Stimulated activated CD4-positive, alpha-beta T cell treated with anti-CD3 and anti-CD28 coated beads, TNF-alpha, amount 100 ng/mL, for 48 hours (primary cell): ENCODE measurements at places on chromosomes 3 and 15.

DNA sequence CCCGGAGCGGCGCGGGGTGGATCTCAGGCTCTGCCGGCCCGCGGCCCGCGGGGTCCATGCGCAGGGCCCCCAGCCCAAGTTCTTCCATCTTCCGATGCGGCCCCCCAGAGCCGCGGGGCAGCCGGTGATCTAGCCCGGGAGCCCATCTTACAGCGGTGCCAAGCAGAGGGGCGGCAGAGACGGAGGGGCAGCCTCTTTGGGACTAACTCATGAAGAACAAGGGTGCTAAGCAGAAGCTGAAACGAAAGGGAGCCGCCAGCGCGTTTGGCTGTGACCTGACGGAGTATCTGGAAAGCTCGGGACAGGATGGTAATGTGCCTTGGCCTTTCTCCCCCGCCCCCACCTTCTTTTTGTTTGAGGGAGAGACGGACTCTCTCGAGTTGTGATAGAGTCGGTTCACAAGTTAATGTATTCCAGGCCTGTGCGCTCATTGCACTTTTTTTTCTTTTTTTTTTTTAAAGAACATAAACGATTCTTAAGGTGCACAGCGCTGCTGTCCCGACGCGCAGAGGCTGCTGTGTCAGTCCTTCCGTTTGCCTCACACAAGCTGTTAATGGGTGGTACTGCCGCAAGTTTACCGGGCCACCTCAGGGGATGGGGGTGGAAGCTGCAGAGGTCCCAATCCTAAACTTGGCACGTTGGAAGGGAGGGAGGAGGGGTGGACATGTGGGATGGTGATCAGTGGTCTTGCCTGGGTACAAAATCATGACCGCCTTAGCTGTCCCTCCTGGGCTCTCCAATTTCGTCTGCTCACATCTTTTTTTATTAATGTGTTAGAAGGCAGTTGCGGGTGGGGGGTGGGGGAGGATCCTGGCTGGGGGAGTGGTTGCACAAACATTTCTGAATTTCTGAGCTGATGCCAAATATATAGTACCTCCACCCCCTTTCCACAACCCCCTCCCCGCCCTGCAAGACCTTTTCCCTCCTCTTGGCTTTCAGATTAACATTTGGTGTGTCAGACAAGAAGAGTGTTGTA is 801 bp downstream of the ARHGAP31 start:
- peak; percentile 20 for DNase-seq

DNA sequence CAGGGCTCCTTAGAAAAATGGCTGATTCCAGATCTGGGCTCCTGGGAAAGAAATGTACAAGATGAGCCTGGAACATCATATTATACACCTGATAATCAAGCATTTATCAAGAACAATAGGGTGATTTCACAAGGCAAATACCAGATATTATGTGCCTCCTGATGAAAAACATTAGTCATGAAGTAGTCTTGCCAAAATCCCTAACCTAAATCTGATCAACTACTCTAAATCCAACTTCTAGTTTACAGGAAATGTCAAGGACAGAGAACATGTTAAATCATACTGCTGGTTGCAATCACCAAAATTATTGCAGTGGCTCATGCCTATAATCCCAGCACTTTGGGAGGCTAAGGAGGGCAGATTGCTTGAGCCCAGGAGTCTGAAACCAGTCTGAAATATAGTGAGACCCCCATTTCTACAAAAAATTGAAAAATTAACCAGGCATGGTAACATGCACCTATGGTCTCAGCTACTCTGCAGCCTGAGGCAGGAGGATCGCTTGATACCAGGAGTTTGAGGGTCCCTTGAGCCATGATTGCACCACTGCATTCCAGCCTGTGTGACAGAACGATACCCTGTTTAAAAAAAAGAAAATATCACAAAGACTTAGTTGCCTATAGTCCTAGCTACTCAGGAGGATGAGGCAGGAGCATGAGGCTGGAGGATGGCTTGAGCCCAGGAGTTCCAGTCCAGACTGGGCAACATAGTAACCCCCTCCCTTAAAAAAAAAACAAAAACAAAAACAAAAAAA is 34.9 kb upstream of the ATP13A3 start:
- no peak for DNase-seq

DNA sequence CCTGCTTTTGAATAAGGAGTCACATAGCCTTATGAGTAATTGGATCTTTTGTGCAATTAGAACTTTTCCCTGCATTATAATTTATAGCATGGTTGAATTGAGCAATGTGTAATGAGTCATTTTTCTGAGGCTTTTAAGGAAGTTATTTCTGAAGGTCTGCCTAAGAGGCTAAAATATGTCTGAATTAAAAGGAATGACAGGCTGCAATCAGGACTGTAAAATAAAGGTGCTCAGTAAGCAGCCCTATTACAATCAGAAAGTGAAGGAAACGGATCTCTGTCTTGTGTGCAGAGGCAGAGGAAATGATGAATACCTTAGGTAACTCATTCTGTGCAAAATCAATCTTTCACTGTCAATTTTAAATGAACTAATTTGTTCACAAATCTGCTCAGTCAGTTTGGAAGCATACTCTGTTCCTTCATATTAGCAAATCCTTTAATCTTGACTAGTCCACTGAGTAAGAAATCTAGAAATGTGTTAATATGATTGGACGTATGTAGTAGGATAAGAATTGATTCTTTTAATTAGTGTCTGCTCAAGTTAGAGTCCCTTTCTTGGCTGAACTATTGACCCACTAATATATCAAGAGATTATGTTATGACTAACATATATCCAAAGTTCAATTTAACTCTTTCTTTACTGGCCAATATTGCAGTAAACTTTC is 290.1 kb downstream of the ZIC1 start:
- no peak for DNase-seq

- DNase-seq = no peak
These were observed 169.9 kb downstream of the AKAP13 start for GRCh38 chr15:85550283-85550682.

- no peak for DNase-seq
These were observed 460.5 kb downstream of the TUSC7 start for GRCh38 chr3:117170094-117170493.

DNA sequence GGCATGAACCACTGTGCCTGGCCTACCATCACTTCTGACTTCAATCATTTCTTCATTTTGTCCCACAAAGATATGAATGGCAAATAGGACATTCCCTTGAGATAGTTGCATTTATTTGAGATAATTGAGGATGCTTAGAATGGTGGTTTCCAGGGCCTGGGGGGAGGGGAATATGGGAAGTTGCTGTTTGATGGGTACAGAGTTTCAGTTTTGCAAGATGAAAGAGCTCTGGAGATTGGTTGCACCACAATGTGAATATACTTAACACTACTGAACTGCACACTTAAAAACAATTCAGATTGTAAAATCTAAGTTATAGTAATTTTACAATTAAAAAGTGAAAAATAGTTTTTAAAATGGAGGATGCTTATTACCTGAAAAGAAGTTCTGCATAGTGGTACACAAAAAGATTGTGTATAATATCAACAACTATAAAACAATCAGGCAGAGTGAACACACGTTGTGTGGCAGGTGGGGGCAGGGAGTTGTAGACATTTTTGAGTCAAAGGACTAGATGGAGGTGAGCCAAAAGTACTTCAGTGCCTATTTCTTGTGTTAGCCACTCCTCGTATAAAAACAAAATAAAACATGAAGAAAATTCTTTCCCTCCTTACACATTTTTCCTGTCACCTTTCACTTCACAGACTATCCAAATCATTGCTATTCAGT is 18.5 kb upstream of the RIOX2 start:
- no peak for DNase-seq
